ENCODE measurements at places on chromosomes 1 and 21.

- peak; percentile 81 for DNase-seq
Observed at GRCh38 chr1:37808369-37809319, 636 bp upstream of the YRDC start.

DNA sequence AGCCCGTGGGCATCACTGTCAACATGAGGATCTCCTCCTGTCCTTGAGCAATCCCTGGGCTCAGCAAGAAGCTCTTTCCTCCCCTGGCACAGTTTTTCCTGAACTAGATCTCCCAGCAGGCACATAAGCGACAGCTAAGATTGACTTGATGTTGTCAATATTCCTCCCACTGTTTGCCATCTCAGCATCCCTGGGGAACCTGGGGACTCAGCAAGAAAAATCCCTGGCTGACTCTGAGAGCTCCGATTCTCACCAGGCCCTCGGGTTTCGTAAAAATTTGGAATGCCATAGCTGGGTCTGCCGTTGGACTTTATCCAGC lies 687.2 kb downstream of the MATN1 start:
- DNase-seq: no peak

DNA sequence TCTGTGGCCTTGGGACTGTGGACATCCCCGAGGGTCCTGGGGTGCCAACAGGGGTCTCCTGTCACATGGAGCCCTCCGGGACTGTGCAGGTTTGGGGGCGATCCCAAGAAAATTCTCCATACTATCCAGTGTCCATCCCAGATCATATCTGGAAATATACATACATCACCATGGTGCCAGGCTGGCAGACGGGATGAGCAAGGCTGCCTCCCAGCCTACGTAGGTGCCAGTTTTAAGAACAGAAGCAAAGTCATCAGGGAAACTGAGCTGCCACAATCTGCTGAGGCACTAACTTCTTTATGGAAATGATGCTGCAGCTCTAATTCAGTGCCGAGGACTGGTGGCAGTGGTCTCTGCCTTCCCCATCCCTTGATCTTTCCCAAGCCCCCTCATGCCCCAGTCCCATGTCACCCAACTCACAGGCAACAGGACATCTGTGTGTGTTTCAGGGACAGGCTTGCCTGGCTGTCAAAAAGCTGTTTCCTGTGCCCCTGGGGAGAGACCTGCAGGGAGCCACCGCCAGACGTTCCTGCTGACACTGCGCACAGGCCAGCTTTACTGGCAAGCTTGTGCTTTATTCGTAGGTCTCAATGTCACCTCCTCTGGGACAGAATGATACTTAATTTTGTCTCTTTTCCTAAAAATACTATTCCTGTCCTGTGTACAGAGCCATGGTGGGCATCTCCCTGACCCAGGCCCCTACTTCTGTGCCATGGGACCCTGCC lies 15.5 kb downstream of the TEX35 start:
- no peak for DNase-seq

DNA sequence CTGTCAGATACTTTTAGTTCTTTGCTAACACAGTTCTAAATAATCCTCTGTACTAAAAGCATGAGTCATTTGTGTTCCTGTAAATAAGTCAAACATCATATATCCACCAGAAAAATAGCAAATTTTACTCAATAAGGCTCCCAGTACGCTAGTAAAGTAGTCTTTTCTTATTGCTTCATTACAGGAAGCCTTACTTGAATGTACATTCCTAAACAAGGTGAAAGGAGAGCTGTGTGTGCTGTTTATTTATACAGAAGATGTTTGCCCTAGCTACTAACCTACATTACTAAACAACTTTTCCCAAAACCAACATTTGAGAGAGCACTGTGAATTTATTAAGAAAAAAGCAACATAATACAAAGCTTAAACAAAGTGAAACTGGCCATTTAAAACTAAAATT lies 52.0 kb downstream of the ZNHIT6 start:
- DNase-seq: no peak

GRCh38 chr1:112316254-112316913 lies 79.6 kb upstream of the CTTNBP2NL start:
- no peak for DNase-seq

- no peak for DNase-seq
Observed at GRCh38 chr1:36322786-36323635, 434 bp downstream of the EVA1B start.

DNA sequence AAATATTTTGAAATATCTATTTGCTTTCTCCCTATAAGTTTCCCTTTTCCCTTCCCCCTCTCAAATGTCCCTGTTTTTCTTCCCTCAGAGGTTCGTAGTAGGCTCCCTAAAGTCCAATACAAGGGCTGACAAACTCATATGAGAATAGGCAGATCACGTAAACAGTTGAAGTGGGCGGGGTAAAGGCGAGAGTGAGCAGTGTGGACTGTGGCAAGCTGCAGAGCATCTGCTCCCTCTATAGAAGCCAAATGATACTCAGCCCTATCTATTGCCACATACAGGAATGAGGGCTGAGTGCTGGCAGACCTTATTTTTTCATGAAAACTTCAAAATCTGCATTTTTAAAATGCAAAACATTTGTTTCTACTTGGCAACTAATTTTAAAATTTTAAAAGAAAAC lies 26.3 kb downstream of the PRDX6 start:
- DNase-seq: no peak

- no peak for DNase-seq
Observed at GRCh38 chr1:112840631-112841624, 115.1 kb downstream of the SLC16A1 start.

DNA sequence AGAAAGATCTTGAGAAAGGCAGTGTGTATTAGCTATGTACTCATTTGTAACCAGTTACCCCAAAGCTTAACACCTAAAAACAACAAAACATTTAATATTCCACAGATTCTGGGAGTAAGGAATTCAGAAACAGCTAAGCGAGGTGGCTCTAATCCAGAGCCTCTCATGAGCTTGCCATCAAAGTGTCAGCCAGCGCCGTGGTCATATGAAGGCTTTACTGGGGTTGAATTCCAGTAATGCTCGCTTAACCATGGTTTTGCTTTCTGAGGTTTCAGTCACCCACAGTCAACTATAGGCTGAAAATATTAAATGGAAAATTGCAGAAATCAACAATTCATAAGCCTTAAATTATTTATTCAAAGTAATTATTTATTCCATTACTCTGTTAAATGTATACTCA lies 101.8 kb downstream of the CLIC6 start:
- no peak for DNase-seq

DNA sequence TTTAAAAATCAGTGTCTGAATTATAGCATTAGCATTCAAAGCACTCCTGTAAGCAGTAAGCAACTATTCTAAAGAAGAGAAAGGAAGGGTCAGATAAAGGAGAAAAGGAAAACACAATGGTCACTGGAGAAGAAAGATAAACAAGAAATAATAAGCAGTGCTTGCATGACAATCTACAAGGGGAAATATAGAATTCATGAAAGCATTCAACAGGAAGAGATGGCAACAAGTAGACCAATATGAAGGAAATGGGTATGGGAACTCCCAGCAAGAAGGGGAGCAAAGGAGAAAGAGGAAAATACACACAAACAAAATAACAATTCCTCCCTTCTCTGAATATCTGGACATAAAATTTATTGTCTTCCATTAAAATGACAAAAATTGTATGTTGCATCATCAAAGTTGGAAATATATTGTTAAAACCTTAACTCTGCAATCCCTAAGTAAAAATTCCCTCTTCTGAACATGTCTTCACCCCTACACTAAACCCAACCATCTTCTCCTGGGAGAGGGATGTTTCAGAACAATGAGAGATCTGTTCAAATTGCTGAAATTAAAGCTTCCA lies 206.3 kb upstream of the SAMSN1 start:
- DNase-seq: no peak

DNA sequence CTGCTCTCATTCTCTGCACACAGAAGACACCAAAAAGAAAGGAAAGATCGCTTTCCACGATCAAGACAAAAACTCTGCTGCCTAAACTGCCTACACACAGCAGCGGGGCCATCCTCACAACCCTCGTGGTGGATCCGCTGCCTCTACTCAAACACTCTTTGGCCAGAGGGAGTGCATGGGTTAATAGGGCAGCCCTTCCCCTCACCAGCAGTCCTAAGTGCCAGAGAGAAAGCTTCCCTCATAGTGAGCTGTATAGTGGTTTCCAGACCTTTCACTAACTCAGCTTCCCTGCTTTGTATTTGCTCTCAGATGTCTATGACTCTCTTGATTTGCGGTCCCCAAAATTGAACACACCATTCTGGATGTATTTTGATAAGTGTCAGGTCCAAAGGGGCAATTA lies 30.9 kb downstream of the GPR161 start:
- DNase-seq: no peak

- DNase-seq: no peak
Observed at GRCh38 chr1:17181781-17182464, 23.0 kb upstream of the PADI1 start.

GRCh38 chr1:31412732-31413404 lies at the start of gene SERINC2:
SERINC2 (plus strand) TSS chr1:31413213; CDS start chr1:31413266, 53 bp downstream.
- no peak for DNase-seq

DNA sequence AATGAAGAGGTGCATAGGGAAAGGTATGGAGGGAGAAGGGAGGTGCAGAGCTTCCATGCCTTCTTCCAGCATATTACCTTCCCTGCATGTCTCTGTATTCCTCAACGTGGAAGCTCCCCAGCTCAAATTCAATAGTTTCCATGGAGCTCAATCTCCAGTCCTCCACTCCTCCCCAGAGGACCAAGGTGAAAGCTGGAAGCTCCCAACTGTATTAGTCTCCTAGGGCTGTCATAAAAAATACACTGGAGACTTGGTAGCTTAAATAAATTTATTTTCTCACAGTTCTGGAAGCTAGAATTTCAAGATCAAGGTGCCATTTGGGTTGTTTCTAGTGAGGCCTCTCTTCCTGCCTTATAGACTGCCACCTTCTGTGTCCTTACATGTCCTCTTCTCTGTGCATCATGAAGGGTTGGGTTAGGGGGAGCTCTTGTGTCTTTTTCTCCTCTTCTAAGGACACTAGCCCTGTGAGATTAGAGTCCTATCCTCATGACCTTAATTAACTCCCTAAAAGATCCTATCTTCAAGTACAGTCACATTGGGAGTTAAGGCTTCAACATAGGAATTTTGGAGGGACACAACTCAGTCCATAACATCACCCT lies 21.9 kb upstream of the RABGGTB start:
- DNase-seq: no peak

- no peak for DNase-seq
Observed at GRCh38 chr1:98330224-98330623, 331.3 kb upstream of the SNX7 start.

- no peak for DNase-seq
Observed at GRCh38 chr1:55970526-55971110, 608.7 kb downstream of the PLPP3 start.

- DNase-seq: peak; percentile 55
Observed at GRCh38 chr21:41957991-41958766, 4.4 kb upstream of the C2CD2 start.

GRCh38 chr1:246384616-246385015 lies 122.5 kb downstream of the SMYD3 start:
- no peak for DNase-seq

DNA sequence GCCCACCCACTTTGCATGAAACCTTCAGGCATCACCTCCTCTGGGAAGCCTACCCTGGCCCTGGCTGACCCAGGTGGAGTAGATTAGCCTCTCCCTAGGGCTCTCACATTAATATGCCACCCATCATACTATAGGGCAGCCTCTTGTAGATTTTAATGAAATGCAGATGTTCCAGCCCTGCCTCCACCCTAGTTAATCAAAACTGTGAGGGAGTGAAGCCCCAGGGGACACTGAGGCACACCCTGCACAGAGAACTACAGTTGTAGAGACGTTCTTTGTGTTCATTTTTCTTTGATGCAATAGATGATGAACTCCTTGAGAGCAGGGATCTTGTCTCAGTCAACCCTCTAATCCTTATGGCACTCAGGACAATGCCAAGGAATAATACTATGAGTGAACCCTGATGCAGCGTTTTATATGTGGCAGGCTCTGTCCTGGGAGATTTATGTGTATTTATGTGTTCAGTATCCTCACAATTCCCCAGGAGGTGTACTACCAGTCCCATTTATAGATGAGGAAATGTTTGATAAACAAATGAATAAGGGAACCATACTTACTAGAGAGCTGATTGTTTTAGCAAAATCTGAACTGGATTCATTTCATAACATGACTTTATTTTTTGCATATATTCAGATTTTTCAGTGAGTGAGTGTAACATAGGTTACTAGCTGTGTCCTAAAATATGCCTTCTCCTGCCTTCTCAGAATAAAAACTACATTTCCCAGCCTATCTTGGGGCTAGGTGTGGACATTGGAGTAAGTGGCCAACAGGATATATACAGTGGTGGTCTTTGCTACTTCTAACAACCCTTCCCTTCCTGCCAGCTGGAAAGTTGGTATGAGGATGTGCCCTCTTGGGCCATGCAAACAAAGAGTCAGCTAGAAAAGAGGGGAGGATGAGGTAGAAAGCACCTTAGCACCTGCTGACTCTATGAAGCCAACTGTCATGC lies 23.5 kb upstream of the PRELP start:
- DNase-seq: no peak

DNA sequence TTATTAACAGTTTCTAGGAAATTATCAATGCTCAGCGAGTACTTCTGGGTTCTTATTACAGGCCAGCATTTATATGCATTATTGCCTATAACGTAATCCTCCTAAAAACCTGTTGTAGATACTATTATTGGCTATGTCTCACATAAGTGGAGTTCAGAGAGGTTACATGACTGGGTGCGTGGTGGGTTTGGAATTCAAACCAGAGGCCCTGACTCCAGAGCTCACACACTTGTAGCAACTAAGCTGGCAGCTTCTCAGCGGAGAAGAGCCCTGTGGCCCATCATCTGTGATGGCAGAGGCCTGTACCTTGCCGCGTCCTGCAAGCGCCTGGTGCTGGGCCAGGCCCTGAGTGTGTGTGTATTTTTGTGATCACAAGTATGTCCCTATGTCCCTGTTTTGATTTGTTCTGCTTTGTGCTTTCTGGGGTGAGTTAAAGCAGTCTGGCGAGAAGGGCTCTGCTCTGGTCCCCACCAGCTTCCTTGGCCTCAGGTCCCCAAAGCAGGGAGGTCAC lies 66.7 kb downstream of the HTR6 start:
- DNase-seq: no peak

- no peak for DNase-seq
Observed at GRCh38 chr1:10881046-10881445, 84.6 kb upstream of the CASZ1 start.

DNA sequence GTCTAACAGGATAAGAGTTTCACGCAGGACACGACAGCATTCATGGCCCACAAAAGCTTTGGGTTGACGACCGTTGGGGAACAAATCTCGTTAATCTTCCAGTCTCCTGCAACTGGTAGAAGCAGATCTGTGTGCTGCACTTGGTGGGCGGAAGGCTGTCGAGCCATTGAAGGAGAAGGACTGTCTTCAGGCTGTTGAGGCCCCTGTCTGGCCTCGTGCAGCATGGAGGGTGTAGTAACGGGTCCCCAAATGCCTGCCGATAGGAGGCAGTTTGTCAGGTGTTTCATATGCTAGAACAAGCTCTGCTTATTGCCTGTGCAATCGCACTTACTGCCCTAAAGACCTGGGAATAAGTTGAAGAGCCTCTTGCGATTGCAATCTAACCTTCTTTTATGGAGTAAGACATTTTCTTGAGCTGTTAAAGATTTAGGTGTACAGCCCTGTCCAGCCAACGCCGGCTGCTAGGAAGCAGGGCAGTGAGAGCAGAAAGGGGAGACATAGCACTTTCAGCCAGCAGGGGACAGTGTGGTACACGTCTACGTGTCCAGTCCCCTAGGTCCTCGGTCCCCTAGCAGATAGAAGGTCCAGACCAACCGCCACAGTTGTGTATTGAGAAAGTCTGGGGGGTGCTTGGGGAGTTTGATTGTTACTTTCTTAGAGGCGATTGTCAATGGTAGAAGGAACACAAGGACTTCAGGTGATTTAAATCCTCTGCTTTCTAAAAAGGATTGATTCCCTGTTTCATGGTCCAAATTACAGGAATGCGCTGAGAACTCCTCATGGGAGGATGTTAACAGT lies 102.3 kb upstream of the TMPRSS2 start:
- peak; percentile 29 for DNase-seq

- DNase-seq: no peak
Observed at GRCh38 chr21:44871576-44872269, 1.8 kb downstream of the PTTG1IP start.
